Left renal cortex interstitium (tissue), 4 donors: ENCODE measurements at places on chromosomes 6 and 20.

DNA sequence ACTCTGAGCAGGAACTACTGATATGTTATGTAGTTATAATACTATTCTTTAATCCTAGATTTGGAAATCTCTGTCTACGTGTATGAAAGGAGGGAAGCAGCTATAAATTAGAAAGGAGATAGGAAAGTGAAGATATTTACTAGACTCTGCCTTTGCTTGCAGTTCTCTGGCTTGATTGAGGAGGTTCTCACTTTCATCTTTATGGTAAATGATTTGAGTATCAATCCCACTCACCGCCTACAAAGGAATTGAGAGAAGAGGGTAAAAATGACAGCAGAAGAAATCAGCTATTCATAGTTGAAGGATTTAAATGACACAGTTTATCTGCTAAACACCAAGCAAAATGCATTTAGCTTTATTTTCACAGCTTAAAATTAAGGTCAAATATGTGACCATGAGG is 67.3 kb downstream of the FAM229B start:
- DNase-seq, result no peak

DNA sequence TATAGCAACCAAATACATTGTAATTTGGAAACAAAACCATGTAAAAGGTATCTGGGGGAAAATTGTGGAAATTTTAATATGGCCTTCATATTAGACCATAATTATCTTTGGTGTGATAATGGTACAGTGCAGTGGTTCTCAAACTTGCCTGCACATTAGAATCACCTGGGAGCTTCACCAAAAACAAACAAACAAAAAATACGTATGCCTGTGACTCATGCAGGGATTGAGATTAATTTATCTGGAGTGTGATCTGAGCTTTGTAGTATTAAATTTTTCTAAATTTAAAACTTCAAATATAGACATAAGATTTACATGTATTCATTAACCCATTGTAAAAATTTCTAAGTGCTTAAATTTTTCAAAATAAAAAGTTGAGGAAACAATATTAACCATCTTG is 31.5 kb downstream of the ARHGAP18 start:
- no peak for DNase-seq

- no peak for DNase-seq
Measured at GRCh38 chr6:83167726-83168278, 25.3 kb downstream of the PGM3 start.

DNA sequence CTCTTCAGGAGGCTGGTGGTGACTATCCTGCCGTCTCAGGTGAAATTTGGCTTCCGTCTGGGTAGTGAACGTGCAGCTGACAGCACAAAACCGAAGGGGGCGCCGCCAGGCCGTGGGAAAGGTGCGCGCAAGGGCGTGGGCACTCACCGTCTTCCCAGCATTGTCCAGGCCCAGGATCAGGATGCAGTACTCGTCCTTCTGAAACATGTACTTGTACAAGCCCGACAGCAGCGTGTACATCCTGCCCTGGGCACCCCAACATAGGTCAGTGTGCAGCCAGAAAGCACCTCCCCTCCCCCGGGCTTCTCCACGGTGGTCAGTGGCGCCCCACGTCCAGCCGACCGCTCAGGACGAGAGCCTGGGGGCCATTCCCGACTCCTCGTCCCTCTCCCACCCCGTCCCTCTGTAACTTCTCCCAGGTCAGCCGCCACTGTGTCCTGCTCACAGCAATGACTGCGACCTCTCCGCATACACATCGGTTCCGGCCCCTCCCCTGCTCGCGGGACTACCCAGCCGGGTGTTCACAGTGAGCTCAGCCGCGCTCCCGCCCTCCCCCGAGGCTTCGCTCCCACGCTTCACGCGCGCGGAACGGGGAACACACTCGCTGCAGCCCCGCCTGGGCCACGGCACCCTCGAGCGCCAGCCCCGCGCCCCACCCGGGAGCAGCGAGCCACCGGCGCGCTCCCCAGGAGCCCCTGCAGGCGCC is 771 bp downstream of the ARFRP1 start:
- DNase-seq, result no peak

- DNase-seq, result no peak
Measured at GRCh38 chr6:45470131-45470738, 92.5 kb upstream of the SUPT3H start.

- peak; percentile 57 for DNase-seq
Measured at GRCh38 chr6:30915591-30915946, 1.5 kb downstream of the VARS2 start.

- DNase-seq, result no peak
Measured at GRCh38 chr20:31823360-31824124, 4.4 kb downstream of the MYLK2 start.

- DNase-seq, result no peak
Measured at GRCh38 chr6:81668615-81669047, 83.8 kb downstream of the TENT5A start.

DNA sequence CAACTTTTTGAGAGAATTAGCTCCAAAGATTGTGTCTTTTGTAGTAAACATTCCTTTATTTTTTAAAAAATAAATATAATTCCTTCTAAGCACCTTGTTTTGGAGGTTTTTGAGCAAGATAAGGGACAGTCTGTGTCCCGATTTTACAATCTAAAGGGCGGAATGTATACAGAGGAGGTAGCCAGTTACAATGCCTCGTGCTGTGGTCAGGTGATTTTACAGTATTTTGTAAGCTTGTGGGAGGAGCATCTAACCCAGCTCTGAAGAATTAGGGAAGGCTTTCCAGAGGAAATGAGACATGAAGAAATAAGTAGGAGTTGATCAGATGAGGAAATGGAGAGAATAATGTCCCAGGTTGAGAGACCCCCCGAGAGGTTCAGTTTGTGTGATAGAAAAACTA is 1.3 kb downstream of the HINT3 start:
- DNase-seq, result no peak

DNA sequence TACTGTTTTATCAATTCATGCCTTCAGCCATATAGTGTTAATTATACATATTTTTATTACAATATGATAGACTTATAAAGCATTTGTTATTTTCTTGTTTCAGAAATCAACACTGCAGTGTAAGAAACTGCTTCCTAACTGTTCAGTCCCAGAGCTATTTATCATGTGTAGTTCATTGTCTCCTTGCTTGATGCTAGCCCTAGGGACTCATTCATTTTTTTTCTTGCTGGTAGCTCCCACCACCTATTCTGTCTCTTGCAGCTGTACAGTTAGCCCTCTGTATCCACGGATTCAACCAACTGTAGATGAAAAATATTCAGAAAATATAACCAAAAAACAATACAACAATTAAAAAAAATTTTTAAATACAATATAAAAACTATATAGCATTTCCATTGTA is 121.3 kb downstream of the STXBP5 start:
- DNase-seq, result no peak

- DNase-seq, result no peak
Measured at GRCh38 chr20:62688855-62689460, 19.7 kb upstream of the NTSR1 start.

DNA sequence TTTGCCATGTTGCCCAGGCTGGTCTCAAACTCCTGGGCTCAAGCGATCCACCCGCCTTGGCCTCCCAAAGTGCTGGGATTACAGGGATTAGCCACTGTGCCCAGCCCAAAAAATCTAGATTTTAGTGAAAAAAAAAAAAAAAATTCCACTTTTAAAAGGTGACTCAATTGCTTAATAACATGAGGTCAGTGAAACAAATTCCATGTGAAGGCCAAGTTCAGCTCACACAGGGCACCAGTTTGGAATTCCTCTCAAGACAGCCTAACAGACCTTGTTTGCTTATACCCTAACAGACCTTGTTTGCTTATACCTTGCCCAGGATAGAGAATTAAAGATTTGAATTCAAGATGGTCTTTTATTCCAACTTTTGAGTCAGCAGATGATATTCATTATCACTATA is 5.1 kb downstream of the RRBP1 start:
- DNase-seq, result no peak

- no peak for DNase-seq
Measured at GRCh38 chr20:59781226-59781625, 152.2 kb downstream of the SYCP2 start.

GRCh38 chr6:26624557-26624956 is 27.8 kb downstream of the ABT1 start:
- no peak for DNase-seq

DNA sequence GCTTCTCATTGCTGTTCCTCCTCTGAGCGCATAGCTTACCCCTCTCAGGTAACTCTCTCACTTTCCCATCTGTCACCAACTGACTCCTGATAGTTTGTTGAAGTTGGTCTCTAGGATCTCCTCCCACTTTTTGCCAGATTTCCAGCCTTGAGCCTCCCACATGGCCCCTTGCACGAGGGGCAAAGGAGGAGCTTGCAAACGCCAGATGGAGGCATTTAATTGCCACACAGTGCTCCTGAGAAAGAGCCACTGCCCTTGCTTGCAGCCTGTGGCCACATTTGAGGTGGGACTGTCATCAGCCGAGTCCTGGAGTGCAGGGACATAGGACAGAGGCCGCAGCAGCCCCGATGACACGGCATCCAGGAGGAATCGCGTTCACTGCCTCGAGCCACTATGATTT is 348.7 kb downstream of the SMOC2 start:
- no peak for DNase-seq

GRCh38 chr6:41278699-41279405 is 7.6 kb downstream of the TREM1 start:
- no peak for DNase-seq

DNA sequence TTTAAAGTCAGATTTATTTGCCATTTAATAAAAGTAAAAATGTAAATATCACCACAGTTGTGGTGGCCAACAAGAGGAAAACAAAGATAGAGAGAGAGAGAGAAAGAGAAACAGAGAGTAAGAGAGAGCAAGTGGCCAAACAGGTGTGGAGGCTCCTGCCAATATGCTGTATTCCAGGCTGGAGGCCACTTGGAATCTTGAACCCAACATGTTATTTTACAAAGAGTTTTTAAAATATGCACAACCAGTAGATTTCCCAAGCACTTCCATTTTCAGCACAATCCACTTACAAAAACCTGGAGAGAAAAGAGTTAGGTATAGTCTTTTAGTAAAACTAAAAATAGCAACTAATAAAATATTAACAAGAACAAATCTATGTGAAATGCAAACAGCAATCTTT is 1323.1 kb upstream of the CITED2 start:
- no peak for DNase-seq

- DNase-seq, result peak; percentile 0
Measured at GRCh38 chr6:162726947-162727321, 632 bp downstream of the PRKN start.

- DNase-seq, result no peak
Measured at GRCh38 chr6:152879681-152880080, 103.2 kb downstream of the FBXO5 start.

GRCh38 chr6:64553249-64553786 is 917.7 kb downstream of the PHF3 start:
- DNase-seq, result no peak

GRCh38 chr6:107750176-107750797 is 73.8 kb downstream of the SCML4 start:
- DNase-seq, result no peak

DNA sequence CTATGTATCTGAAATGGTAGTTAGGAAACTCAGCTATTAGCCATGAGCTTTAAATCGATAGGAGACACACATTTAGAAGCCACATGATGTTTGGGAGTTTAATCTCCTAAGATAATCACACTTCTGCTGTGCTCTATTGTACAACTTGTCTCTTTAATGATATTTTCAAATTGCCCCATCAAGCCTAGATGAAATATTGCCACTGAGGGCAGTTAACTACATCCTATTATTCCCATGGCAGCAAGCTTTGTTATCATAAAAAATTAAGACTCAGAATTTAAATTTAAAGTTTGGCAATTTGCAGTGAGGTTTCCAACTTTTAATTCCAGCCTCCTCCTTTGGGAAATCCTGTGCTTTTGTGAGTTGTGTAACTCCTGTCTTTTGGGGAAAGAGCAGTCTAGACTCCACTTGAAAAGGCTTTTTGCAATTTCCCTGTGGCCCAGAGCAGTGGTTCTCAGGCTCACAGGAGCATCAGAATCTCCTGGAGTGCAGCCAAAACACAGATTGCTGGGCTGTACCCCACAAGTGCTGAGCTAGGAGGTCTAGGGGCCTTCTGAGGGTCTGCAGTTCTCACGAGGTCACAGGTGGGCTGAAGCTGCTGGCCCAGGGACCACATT is 792.4 kb downstream of the QKI start:
- no peak for DNase-seq

DNA sequence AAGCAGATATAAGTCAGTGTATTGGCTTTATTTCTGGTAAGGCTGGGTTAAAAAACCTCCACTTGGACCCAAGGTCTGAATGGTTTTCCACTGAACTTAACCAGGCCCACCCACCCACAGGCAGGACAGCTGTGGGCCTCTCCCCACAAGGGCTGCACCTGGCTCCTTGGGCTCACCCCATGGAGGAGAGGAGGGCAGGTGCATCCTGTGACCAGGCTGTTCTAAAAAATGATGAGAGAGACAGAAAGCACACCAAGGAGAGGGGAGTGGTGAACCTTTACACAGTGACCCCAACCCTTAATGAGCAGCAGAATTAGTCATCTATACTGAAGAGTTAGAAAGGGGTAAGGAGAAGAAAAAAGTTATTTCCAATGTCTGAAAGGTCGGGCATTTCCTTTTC is 34.5 kb upstream of the DUSP22 start:
- DNase-seq, result no peak

- no peak for DNase-seq
Measured at GRCh38 chr20:46894971-46895905, 595 bp downstream of the EYA2 start.

GRCh38 chr6:11922901-11923300 is 89.2 kb upstream of the HIVEP1 start:
- no peak for DNase-seq

- no peak for DNase-seq
Measured at GRCh38 chr20:50321797-50322480, 131.3 kb downstream of the CEBPB start.

- DNase-seq, result no peak
Measured at GRCh38 chr6:38273325-38273724, 366.4 kb downstream of the BTBD9 start.

- DNase-seq, result no peak
Measured at GRCh38 chr20:16392346-16392745, 180.9 kb downstream of the KIF16B start.

- no peak for DNase-seq
Measured at GRCh38 chr20:62906209-62906608, 20.1 kb downstream of the DIDO1 start.

DNA sequence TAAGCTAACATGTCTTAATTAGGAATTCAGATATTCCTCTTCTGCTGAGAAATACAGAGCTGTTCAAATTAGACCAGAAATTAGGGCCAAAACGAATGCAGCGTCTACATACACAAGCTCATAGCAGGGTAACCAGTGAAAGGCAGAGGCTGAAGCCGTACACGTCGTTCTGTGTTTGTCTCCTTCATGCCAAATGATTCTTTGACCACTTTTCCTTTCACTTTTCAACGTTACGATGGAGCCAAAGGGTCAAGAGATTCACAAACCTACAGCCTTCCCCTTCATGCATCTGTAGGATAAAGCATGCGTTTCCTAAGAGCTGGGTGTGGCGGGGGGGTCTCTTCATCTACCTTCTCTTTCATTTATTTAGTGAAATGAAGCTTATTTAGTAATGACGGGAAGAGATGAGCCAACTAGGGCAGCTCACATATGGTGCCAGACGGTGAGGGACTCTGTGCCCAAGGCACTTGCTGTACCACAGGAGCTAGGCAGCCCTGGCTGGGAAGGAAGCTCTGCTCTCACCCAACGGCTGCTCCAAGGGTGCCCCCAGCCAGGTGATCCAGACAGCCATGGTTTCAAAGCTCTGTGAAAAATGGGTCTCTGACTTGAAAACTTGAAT is 178.0 kb downstream of the ATXN1 start:
- no peak for DNase-seq

GRCh38 chr6:25958700-25959162 is 3.9 kb upstream of the TRIM38 start:
- DNase-seq, result no peak

GRCh38 chr6:138970856-138971425 is 17.1 kb downstream of the REPS1 start:
- no peak for DNase-seq
